ENCODE measurements at places on chromosomes 6 and 20.

DNA sequence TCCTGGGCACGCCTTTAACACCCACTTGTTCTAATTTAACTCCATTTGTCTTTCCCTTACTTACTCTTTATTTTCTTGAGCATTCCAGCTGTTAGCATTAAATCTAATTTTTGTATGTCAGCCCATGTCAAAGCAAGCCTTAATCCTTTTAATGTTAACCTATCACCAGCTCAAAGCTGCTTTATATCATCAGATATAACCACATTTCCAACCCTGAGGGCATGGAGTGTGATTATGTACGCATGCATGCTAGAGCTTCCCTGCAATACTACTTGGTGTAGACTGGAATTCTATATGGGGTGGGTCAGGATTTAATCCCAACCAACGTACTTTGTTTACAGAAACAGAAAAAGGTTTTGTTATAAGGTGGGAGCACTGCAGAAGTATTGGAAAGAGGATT lies 139.4 kb upstream of the HMGN3 start:
- DNase-seq = no peak

- no peak for DNase-seq
Measured at GRCh38 chr20:50694379-50695134, 3.2 kb upstream of the RIPOR3 start.

DNA sequence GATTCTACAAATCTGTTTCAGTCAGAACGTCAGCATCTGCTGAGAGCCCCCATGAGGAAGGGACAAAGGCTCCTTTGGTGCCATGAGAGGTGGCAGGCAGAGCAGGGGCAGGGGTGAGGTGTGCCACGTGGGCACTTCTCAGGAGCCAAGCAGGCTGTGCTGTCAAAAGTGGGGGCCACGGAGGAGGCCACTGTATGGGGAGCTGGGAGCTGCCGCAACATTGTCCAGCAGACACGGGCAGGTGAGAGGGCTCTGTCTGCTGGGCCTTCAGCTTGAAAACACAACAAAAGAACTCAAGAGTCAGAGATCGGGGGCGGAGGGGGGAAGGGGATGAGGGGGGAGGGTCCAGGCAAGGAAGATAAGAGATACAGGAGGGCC lies 21.6 kb upstream of the FOXP4 start:
- DNase-seq = no peak

GRCh38 chr6:5468586-5468985 lies 207.3 kb downstream of the FARS2 start:
- no peak for DNase-seq

- no peak for DNase-seq
Measured at GRCh38 chr6:169813969-169814368, 62.5 kb downstream of the ERMARD start.

GRCh38 chr6:169189182-169189581 lies 64.5 kb downstream of the THBS2 start:
- DNase-seq = no peak

DNA sequence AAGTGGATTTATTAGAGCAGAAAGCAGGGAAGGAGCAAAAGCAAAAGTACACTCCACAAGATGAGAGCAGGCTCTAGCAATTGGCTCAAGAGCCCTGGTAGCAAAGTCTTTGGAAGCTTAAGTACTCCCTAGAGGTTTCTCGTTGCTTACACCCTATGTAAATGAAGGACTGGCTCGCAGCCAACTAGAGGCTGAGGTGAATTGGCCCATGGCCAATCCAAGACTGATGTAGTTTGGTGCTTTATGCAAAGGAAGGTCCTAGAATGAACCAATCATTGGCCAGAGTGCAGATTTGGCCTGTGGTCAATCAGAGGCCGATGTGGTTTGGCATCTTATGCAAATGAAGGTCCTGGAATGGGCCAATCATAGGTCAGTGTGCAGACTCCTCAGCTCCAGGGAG lies 191.3 kb upstream of the ARID1B start:
- no peak for DNase-seq

DNA sequence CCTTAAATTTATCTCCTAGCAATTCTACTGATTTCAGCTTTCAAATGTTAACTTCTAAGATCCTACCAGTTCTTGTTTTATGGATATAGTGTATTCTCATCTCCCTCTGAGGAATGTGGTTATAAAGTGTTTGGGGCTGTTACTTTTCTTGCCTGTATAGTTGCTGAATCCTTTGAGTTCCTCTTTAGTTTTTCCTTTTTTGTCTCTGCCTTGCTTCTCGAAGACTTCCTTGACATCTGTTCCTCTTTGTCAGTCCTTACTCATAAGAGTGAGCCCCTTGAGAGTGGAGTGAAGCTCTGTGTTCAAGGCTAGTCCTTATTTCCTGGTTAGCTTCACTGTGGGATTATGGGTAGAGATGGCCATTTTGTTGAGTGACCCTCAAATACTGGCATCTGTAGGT lies 84.6 kb downstream of the ELOVL4 start:
- DNase-seq = no peak

- DNase-seq = no peak
Measured at GRCh38 chr6:102759415-102759814, 1365.9 kb downstream of the GRIK2 start.

- DNase-seq = no peak
Measured at GRCh38 chr6:158253248-158253647, 59.0 kb upstream of the TULP4 start.

- no peak for DNase-seq
Measured at GRCh38 chr20:19259141-19259591, 46.7 kb downstream of the SLC24A3 start.
